CD4-positive, alpha-beta T cell treated with Interleukin-4 for 1 hour (primary cell): ENCODE measurements at places on chromosomes 4 and X.

- DNase-seq: peak; percentile 82
Observed at GRCh38 chr4:11471618-11472017, 42.9 kb upstream of the HS3ST1 start.

GRCh38 chr4:148842843-148843242 lies 400.6 kb upstream of the NR3C2 start:
- DNase-seq: no peak

DNA sequence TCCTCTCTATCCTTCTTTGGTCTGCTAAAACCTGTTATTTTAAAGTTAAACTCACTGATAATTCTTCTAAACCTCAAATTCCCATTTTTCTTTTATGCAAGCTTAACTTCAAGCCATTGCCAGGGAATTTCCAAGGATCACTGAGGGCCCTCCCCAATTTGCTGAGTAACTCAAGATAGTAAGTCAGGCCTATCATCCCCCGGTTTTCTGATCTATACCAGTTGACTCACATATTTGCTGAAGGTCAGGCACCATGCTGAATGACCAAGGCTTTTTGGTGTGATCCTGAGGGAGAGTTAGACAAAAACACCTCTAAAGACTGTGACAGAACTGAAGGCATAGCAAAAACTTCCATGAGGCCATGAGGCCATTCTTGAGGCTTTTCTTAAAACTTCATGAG lies 1301.9 kb downstream of the PCDH7 start:
- DNase-seq: no peak

- no peak for DNase-seq
Observed at GRCh38 chr4:83268491-83268890, 16.1 kb downstream of the COQ2 start.

DNA sequence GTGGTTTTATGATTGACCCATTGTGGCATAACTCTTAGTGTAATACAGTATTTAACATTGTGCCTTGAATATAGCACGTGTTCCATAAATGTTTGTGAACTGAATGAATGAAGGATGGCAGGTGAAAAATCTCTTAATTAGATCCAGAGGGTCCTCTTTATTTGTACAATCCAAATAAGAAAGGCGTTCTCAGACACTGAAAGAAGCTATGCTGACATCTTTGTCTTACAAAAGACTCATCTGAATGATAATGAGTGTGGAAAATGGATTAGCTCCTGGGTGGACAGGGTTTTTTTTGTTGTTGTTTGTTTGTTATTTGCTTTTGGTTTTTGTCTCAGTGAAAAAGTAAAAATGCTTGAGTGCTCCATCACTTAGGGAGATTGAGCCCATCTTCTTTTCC lies 62.7 kb downstream of the NEUROG2 start:
- DNase-seq: no peak
